ENCODE measurements at places on chromosomes 3 and 15. TPM values are rescaled to one million over a fixed set of nuclear protein-coding genes. Genes with fewer than 3 reads are reported as not detected.

DNA sequence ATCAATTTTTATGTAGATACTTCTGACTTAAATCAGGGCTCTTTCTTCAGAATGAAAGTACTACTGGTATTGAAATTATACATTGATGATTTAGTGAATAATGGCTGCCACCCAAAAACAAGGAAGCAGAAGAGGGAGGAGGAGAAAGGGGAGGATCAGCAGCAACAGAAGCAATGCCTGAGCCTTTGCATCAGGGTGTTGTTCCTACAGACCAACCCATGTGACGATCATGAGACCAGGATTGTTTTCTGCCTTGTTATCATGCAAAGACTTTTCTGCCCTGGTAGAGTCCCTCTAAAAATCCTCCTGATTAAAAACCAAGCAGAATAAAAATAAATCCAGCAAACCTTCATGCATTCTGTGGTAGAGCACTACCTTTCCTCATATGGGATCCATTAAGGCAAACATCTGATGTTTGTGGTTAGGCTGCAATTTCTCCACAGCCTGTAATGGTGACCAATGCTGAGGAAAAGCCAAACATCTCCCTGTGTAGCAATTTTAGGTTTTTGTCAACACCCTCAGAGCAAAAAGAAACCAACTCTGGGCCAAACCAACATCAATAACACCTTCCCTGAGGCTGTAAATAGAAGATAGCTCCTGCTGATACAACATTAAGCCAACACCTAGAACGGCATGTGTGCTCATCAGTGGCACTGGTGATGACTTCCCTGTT is 191.7 kb downstream of the ATP8B4 start:
- DNase-seq = no peak

GRCh38 chr3:138675393-138675792 is 66.8 kb downstream of the FAIM start:
- DNase-seq = no peak

GRCh38 chr3:180283251-180283650 is 246.5 kb upstream of the PEX5L start:
- DNase-seq = no peak

DNA sequence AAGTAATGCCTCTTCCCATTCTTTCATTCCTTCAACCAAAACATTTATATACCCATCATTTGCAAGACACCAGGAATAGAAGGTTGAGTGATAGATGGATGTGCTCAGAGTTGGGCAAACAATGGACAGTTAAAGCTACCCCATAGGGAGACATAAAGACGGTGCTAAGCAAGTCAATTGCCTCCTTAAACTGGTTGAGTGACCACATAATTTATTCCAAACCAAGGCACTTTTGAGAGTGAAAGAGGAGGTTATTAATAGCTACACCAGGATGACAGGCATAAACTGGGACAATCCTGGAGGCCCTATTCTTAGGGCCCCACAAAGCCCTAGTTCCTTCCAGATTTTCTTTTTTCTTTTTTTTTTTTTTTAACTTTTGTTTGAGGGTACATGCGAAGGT is 21.4 kb upstream of the DYNC1LI1 start:
- DNase-seq = no peak

GRCh38 chr3:189406148-189406547 is 225.0 kb upstream of the TP63 start:
- DNase-seq = no peak

DNA sequence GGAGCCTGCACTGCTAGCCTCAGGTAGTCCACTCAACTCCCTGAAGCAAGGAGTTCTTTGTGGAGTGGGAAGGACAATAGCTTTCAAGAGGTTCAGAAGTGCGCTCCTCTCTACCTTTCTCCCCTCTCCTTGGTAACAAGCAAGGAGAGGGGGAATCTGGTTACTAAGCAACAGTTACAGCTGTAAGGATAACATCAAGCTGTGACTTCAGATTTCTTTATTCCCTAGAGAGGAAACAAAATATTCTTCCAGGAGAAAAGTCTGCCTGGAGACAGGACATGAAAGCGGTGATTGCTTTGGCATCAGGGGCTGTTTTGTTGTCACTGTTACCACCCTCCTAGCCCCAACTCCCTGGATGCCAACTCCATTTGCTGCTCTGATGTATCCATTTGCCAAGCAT is 70.4 kb downstream of the TRANK1 start:
- no peak for DNase-seq

GRCh38 chr3:31232055-31233025 is 300.4 kb upstream of the STT3B start:
- DNase-seq = no peak

- no peak for DNase-seq
Measured at GRCh38 chr3:70702132-70702531, 389.7 kb upstream of the MDFIC2 start.

DNA sequence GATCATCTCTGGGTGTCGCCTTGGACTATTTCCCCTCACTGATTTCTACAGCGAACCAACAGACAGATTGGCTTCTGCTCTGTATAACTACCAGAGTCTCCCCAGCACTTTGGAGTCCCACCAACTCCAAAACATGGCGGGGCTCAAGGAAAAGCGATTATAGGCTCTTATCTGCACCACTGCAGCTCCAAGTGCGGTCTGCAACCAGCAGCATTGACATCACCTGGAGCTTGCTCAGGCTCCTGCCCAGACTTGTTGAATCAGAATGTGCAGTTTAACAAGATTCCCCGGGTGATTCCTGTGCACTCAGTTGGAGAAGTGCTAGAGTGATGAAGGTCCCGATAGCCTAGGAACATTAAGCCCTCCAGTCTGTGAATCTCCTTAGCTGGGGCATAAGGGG is 9.0 kb downstream of the CCK start:
- DNase-seq = no peak

GRCh38 chr3:170493712-170494182 is 75.1 kb downstream of the CLDN11 start:
- DNase-seq = no peak

NLGN1 gene
- total RNA-seq = 1.9 TPM

RTP1 gene
- total RNA-seq = not detected

SLC6A11 gene
- not detected for total RNA-seq

CIB1 gene
- 156 TPM for total RNA-seq

ACTRT3 gene
- total RNA-seq = not detected

NOX5 gene
- 0.27 TPM for total RNA-seq
